Activated CD4-positive, alpha-beta memory T cell treated with anti-CD3 and anti-CD28 coated beads, Interleukin-2, amount 10 ng/mL, durations not matched to agents 7 days and 5 days (primary cell): ENCODE measurements at places on chromosomes 7 and 10. TPM values are rescaled to one million over a fixed set of nuclear protein-coding genes. Genes with fewer than 3 reads are reported as not detected.

GRCh38 chr7:46550864-46551263 is 629.8 kb upstream of the IGFBP3 start:
- DNase-seq = no peak

- DNase-seq = no peak
Observed at GRCh38 chr10:128466831-128467371, 340.7 kb upstream of the MKI67 start.

- DNase-seq = no peak
Observed at GRCh38 chr7:158361326-158361946, 226.2 kb downstream of the PTPRN2 start.

The NPC1L1 gene
- total RNA-seq = not detected

- DNase-seq = no peak
Observed at GRCh38 chr7:147859486-147859885, 731.1 kb upstream of the C7orf33 start.

DNA sequence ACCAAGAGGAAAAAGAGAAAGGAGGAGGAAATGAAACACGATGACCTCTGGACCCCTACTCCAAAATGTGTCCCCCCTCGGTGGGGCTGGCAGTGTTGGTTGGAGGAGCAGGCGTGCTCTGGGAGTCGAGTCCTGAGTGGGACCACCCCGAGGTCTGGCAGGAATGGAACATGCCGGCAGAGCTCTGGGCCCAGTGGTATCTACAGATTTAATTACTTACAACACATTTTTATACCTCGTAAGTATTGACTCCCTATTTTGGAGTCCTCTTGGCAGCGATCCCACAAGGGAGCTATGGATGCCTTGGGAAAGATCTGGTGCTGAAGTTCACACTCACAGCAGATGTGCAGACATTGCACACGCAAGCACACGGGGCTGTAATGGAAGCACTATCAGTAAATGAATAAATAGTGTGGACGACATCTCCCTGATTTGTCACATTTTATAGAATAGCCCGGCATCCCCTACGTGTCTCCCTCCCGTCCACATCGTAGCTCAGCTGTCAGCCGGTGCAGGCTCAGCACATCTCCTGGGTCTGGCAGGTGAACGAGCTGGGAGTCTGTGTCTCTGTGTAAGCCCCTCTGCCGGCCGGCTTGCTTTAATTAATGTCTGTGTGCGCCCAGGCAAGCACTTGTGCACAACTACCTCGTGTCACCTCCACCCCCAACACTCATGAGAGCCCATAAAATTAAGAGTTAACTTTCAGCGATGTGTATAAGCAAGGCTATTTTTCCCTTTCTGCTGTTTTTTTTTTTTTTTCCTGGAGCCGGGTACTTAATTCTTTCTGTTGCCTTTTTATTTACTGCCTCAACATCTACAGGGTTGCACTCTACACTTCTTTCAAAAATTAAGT is 603.2 kb downstream of the LRMDA start:
- DNase-seq = no peak

The LAMB1 gene
- not detected for total RNA-seq

DNA sequence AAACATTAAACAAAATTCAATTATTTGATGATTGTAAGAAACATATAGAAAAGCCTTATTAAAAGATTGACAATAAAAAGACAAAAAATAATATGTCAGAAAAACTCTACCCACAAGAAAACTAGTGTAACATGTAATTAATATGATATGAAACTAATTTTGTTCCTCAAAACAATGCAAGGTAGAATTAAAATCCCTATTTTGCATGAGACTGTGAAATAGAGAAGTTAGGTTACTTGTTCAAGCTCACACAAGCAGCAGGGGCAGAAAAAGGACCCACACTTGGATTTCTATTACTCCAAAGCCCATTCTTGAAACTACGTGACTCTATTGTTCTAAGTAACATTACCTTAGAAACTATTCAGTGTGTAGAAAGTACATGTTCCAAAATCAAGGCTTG is 96.4 kb downstream of the KCNMA1 start:
- DNase-seq = no peak

GRCh38 chr10:96034625-96035024 is 8.8 kb upstream of the CCNJ start:
- no peak for DNase-seq

The C10orf95 gene
- total RNA-seq = 0.33 TPM

- no peak for DNase-seq
Observed at GRCh38 chr10:115992236-115992986, 280.6 kb downstream of the GFRA1 start.

DNA sequence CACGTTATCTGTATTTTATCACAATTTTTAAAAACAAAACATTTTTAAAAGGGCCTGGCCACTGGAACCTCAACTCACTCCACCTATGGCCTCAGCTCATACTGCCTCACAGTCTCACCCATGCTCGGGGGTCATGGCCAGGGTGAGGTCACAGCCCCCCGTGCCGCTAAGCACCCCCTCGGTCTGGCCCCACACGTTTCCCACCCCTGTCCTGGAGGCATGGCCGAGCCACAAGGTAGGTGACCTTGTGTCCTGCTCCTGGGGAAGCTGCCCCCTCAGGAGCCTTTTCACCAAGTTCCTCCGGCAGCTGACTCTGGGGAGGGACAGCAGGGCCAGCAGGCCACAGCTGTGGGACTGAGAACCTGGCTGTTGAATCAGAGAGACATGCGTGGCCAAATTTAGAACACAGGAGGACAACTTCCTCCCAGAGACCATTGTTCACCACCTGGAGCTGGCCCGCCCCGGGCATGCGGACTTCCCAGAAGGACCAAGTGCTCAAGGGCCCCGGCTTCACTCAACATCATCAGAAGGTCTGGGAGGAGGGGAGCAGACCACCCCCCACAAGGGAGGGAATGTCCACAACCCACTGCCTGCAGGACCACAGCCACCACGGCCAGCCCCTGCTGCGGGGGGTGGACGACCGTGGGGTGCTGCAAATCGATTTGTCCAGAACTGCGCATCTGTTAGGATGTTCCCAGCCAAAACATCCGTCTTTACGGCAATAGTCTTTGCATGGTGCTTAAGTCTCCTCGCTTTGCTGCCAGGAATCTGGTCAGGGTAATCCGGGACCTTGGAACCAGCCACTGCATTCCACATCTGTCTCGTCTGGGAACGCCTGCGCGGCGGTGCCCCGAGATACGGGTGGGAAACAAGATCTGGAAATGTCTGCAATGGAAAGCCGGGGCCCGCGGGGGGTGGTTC is 48.6 kb upstream of the PDGFA start:
- DNase-seq = no peak

GRCh38 chr7:875051-875450 is 1.3 kb upstream of the GET4 start:
- DNase-seq = no peak

The SLC26A3 gene
- not detected for total RNA-seq

DNA sequence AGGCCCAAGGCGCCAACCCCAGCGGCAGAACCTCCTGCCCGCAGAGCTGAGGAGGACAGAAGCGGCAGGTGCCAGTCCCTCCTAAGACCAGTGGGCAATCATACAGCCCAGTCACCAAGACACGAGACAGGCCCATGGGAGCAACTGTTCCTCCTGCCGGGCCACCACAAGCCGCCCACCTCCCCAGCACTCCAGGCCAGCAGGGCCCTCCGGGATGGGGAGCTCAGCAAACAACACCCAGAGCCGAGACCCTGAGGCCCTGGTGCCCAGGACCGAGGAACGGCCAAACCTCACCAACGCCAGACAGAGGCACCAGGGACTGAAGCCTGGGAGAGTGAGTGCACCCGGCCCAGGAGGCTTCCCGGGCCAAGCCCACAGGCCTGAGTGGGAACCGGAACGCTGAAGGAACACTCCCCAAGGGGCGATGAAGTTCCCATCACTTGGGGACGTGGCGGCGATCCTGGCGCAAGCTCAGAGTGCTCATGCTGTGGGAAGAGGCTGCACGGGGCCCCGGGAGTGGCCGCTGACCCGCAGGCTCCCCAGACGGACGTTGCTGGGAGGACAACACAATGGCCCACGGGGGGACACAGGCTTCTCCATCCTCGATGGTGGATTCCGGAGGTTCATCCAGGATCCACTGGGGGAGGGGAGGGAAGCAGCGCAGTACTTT is 35.1 kb downstream of the GPER1 start:
- DNase-seq = no peak

DNA sequence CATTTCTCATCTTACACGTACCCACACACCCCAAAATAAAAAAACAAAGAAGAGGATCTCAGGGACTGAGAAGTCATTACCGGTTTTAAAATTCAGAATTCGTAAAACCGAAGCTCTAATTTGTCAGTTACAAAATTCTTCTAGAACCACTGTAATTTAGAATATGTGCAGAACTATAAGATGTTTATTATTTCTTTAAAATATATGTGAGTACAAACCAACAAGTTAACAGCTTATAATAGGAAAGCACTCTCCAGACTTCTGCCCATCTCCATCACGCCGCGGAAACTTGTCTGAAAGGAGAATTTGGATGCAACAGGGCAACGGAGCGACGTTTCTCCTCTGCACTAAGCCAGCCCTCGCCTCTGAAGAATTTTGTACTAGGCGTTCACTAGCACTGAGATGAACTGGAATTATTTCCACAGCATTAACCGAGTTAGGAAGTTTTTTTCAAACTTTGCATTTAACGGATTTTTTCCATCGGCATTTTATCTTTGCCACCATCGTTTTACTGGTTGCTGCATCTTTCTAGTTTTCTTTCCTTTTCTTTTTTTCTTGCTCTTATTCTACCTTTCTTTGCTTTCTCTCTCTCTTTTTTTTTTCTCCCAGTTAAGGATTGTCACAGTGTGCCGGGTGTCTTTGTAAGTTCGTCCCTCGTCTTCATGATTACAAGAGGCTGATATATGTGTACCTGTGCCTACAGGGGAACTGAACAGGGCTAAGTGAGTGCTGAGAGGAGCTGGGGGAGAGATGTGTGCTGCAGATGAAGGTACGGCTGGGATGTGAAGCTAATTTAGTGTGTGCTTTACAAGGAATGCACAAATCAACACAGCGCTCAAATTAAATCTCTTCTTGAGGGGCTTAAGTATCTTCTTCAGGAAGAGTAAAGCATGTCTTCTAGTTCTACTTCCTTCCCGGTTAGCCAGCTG is 295.9 kb upstream of the NFE2L3 start:
- DNase-seq = no peak

The PFKP gene
- total RNA-seq = 214 TPM

DNA sequence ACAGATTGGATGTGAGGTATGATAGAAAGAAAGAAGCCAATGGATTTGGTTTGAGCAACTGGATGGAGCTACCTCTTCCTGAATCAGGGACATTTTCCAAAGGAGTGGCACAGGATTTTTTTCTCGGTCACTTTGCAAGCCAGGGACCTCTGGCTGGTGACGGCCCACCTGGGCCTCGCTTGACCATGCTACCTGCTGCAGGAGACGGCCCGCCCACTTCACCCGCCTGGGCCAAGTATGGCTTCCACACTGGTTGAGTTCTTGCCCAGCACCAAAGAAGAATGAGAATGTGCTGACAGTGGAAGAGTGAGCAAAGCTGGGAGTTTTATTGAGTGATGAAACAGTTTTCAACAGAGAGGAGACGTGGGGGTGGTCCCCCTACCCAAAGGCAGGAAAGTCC is 24.5 kb upstream of the SH3PXD2A start:
- DNase-seq = no peak

The AKR1B15 gene
- not detected for total RNA-seq

DNA sequence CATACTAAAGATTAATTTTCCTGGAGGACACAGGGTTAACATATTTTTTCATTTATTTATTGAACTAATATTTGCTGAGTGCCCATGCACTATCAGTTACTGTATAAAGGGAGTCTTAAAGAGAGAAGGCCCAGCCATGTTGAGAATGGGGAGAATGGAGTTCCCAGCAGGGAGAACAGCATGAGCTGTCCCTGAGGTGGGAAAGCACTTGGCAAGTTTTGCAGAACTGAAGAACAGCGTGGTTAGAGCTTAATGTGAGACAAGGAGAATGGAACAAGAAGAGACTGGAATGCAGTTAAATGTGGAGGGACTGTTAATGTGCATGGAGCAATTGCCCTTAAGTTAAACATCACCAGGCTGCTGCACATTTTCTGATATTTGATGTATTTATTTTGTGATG is 435.4 kb downstream of the SUGCT start:
- no peak for DNase-seq

GRCh38 chr7:37230221-37230620 is 218.4 kb downstream of the ELMO1 start:
- DNase-seq = no peak

DNA sequence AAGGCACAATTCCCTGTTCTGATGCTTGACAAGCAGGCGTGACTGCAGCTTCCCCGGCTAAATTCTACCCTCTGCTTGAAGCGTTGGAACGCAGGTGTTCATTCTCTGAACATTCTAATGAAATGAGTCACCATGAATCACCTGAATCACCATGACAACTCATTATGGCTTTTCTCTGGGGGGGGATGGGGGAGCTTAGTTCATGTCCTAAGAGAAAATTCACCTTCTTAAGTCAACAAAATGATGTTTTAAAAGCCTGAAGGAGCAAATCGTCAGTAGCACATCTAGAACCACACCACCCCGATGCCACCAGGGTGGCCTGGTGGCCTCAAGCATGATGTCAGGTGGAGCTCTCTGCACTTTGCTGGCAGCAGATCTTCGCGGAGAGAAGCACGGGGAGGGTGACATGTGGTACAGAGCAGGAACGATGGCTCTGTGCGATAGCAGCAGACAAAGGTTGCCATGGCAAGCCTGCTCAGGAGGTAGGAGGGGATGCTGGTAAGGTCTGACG is 33.7 kb downstream of the DDC start:
- peak; percentile 24 for DNase-seq

- DNase-seq = no peak
Observed at GRCh38 chr10:80709866-80710265, 172.2 kb downstream of the SH2D4B start.

DNA sequence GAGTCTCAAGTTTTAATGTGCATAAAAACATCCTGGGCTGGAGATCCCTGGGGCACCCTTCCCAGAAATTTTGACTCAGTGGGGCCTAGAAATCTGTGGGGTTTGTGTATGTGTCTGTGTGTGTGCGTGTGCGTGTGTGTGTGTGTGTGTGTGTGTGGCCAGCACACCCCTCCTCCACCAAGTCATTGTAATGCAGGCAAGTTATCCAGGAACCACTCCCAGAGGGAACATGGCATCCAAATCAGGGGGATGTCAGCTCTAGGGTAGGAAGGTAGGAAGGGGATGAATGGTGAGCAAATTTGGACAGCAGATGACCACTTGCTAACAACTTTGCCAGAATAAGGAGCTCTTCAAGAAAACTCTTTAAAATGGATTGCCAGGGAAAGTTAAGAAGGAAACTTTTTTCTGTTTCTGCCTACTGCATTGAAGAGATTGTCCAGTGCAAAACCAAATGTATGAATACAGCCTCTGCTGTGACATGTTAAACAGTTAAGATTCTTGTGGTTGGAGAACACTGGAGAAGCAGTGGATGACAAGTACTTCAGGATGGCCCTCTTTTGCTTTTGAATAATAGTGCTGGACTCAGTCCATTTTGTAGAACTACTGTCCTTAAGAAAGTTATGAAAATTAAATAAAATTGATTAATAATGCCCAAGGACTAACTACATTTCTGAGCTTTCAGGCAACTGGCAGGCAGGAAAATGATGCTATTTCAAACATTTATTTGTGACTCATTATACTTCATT is 12.3 kb downstream of the STAMBPL1 start:
- no peak for DNase-seq
